Neural progenitor cell (in vitro differentiated cells): ENCODE measurements at places on chromosomes 13 and 19. TPM values are rescaled to one million over a fixed set of nuclear protein-coding genes. Genes with fewer than 3 reads are reported as not detected.

Gene POU2F2
- total RNA-seq, result 0.31 and 0.69 TPM in 2 replicates

Gene SHISA7
- total RNA-seq, result 0.09 and 0.21 TPM in 2 replicates

DNA sequence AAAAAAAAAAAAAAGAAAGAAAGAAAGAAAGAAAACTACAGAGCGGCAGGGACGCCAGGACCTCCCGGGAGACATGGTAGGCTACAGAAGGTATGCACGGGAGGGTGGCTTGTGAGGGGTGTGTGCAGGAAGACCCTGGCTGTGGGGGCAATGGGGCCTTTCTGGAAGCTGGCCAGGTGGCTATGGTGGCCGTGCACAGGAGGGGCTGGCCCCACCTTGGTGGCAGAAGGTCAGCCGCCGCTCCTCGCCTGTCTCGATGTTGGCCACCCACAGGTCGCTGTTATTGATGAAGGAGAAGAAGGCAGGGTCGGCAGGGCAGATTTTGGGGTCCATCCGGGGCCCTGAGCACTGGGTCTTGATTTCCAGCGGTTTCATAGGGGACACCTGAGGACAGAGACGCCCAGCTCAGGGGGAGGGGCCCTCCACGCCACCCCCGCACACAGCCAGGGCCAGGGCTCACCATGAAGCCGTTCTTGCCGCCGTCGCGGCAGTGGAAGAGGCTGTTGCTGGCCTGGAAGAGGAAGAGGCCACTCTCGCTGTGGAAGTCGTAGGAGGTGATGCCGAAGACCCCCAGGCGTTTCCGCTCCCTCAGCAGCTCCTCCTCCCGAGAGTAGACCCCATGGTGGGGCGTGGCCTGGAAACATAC is 19.8 kb downstream of the DPP9 start:
- H3K27ac ChIP-seq, result no peak overlapping the region
- H3K36me3 ChIP-seq, result no peaks in the 10 kb centered on the region
- H3K4me1 ChIP-seq, result no peaks in the 10 kb centered on the region
- no peak for DNase-seq

DNA sequence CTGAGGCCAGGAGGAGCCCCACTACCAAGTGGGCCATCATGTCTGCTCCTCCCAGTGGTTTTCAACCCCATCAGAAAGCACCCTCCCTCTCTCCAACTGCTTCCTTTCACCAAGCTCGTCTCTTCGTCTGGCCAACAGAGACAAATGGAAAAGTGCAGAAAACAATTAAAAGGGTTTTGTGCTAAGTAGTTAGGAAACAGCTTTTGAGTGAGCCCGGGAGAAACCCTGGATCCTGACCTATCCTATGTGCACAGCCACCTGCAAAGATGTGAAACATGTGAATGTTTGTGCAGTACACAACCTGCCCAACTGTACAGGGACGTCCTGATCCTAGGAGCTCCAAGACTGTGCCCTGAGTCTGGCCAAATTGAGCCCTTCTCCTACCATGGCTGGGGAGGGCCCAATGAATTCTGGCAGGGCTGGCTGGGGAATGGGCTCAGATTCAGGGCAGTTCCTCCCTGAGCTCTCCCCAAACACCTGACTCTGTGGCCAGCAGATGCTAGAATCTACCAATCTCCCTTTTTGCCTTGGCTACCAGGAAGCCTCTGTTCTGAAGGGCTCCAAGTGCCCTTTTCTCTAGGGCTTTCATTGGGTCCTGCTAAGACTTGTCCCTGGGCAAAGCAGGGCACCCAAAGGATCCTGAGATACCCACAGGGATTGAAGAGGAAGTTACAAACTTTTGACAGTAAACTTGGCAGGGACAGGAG is 7.9 kb downstream of the TLE5 start:
- H3K4me3 ChIP-seq, result no peak overlapping the region
- no peak for DNase-seq
- H3K27me3 ChIP-seq, result no peaks in the 10 kb centered on the region
- H3K27ac ChIP-seq, result no peak overlapping the region

DNA sequence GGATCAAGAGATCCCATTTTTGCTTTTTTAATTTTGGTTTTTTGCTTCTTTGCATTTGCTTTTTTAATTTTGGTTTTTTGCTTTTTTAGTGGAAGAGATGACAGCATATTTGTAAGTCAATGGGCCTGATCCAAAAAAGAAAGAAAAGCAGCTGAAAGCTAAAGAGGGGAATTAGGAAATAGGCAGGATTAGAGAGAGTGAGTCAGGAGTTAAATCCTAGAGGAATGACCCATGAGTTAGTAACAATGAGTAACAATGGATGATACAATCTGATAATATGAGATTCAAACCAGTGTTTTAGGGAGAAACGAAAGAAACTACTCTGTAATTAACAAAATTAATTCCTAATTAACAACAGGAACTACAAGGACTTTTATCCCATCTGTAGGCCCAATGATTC is 111.2 kb upstream of the SGCG start:
- DNase-seq, result no peak
- H3K36me3 ChIP-seq, result no peaks in the 10 kb centered on the region
- H3K4me3 ChIP-seq, result no peak overlapping the region
- no peaks in the 10 kb centered on the region for H3K4me1 ChIP-seq

Gene ZNF729
- not detected in 2 replicates for total RNA-seq

GRCh38 chr13:37349916-37350315 is 244.5 kb upstream of the CSNK1A1L start:
- no peaks in the 10 kb centered on the region for H3K4me1 ChIP-seq
- H3K27me3 ChIP-seq, result no peaks in the 10 kb centered on the region
- no peaks in the 10 kb centered on the region for H3K36me3 ChIP-seq
- no peak overlapping the region for H3K4me3 ChIP-seq

DNA sequence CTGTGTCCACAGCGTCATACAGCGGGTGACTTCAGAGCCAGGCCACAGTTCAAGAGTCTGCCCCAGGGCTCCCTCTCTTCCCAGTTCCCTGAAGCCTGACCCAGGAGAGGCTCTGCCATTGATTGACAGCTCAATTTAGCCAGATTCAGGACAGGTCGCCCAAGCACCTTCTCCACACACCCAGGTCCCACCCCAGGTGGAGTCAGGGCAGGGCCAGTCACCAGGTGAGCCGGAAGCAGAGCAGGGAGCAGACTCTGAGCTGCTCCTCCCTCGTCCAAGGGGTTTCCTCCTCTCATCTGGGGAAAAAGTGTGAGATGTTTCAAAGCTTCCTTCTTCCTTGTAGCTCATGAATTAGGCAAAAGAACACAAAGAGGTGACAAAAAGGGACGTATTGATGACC is 5.6 kb downstream of the CEACAM7 start:
- no peaks in the 10 kb centered on the region for H3K36me3 ChIP-seq
- no peak overlapping the region for H3K4me3 ChIP-seq
- H3K4me1 ChIP-seq, result no peaks in the 10 kb centered on the region
- H3K27ac ChIP-seq, result no peak overlapping the region
- no peaks in the 10 kb centered on the region for H3K27me3 ChIP-seq
- DNase-seq, result no peak

- peak overlapping the region; percentile 92 for H3K4me3 ChIP-seq
- no peak overlapping the region for H3K27ac ChIP-seq
- H3K4me1 ChIP-seq, result peaks cover 5% of the 10 kb centered on the region
- DNase-seq, result peak; percentile 92
- H3K27me3 ChIP-seq, result no peaks in the 10 kb centered on the region
These were observed 1.2 kb downstream of the RABAC1 start for GRCh38 chr19:41957838-41958366.

DNA sequence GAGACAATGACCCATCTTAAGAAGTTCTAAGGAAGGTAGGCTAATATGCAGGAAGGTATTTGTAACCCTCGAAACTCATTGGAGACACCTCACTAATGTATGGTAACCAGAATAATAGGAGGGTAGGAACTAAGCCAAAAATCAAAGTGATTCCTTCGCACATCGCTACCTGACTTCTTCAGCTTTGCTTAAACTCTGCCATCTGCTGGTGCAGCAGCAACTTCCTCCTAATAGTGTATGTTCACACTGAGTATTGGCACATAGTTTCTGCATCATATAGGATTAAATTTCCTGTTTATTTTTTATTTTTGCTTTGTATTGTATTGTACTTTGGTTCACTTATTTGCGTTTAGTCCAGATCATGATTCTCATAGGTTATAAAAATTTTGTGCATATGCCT is 676.2 kb downstream of the GPC5 start:
- H3K27me3 ChIP-seq, result peaks cover 9% of the 10 kb centered on the region
- no peaks in the 10 kb centered on the region for H3K4me1 ChIP-seq
- H3K27ac ChIP-seq, result no peak overlapping the region
- peak; percentile 68 for DNase-seq
- H3K4me3 ChIP-seq, result no peak overlapping the region
- H3K36me3 ChIP-seq, result no peaks in the 10 kb centered on the region

DNA sequence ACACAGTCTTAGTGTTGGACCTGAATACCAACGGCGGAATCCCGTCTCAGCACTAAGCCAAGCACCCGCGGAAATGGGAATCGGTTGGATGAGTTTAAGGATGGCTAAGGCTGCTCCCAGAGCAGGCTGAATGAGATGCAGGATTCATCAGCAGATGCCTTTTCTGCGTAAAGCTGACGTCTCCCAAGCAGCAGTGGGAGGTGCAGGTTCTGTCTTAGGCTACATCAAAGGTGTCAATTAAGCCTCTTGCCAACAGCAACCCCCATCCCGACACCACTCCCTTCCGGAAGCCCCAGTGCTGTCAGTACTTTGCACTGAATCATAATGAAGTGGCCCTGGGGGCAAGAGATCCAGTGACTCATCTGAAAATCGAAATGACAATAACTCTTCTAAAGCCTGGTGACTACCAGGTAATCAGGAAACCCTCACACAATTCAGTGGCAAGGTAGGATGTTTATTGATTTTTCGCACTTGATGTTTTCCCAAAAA is 275.6 kb downstream of the DCLK1 start:
- H3K27me3 ChIP-seq, result no peaks in the 10 kb centered on the region
- no peaks in the 10 kb centered on the region for H3K36me3 ChIP-seq
- no peak overlapping the region for H3K4me3 ChIP-seq
- no peak overlapping the region for H3K27ac ChIP-seq
- peak; percentile 48 for DNase-seq

GRCh38 chr13:112887151-112887550 is 81.9 kb upstream of the MCF2L start:
- peaks cover 32% of the 10 kb centered on the region for H3K4me1 ChIP-seq
- H3K27me3 ChIP-seq, result peaks cover 8% of the 10 kb centered on the region
- H3K36me3 ChIP-seq, result no peaks in the 10 kb centered on the region
- no peak for DNase-seq
- H3K4me3 ChIP-seq, result no peak overlapping the region

DNA sequence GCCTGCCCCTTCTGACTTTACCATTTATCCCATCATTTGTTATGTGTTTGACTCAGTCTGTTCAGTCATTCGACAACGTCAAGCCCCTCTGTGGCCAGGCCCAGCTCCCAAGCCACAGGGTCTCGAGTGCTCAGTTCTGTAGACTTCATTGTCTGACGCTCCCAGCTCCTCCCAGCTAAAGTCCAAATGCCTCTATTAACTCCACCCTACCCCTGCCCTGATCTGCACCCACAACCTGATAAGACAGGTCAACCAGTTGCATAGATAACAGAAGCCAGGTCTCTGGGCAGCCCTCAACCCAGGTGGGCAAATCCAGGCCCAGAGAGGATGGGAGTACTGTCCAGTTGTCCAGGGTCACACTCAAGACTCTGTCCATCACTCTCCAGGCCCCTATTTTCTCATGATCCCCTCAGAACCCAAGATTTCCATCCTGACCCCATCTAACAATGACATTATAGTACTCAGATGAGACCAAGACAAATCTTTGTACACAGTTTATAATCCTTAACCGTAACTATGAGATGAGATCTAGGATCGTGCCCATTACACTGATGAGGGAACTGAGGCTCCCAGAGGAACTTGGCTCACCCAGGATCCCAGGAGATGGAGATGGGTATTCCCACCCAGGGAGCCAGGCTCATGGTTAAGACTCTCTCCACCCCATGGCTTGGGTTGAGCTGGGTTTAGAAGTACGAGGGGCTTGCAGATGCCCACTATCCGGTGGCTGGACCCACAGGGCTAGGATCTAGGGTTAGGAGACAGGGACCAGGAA is 1.1 kb downstream of the TM6SF2 start:
- H3K4me1 ChIP-seq, result no peaks in the 10 kb centered on the region
- no peaks in the 10 kb centered on the region for H3K36me3 ChIP-seq
- DNase-seq, result no peak
- no peaks in the 10 kb centered on the region for H3K27me3 ChIP-seq
- H3K27ac ChIP-seq, result no peak overlapping the region
